ENCODE measurements at places on chromosomes 7 and 10.

- DNase-seq: no peak
Observed at GRCh38 chr7:46854958-46855473, 726.9 kb downstream of the TNS3 start.

GRCh38 chr7:27203964-27204594, 4.2 kb upstream of the HOXA13 start:
- no peak for DNase-seq

GRCh38 chr10:45249978-45250693, 65.3 kb downstream of the OR13A1 start:
- peak; percentile 91 for DNase-seq

DNA sequence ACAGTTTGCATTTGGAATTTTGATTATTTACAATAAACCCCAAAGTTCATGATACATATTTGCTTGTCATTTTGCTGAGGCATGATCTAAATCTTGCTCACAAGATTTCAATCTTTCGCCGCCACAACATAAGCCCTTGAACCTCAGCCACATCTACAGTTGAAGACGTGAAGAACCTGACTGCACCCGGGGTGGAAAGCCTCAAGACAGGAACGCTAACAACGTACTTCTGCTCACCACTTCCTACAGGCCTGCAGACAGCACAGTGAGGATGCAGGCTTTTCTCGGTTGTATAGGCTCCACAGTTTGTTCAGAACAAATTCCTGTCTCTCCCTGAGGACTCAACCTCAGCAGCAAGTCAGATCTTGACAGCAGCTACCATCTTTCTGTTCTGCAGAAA, 393.8 kb upstream of the PRKCQ start:
- no peak for DNase-seq

- no peak for DNase-seq
Observed at GRCh38 chr7:150937848-150938561, 40.1 kb downstream of the KCNH2 start.

- DNase-seq: no peak
Observed at GRCh38 chr10:115157357-115157756, 64.2 kb downstream of the ATRNL1 start.

DNA sequence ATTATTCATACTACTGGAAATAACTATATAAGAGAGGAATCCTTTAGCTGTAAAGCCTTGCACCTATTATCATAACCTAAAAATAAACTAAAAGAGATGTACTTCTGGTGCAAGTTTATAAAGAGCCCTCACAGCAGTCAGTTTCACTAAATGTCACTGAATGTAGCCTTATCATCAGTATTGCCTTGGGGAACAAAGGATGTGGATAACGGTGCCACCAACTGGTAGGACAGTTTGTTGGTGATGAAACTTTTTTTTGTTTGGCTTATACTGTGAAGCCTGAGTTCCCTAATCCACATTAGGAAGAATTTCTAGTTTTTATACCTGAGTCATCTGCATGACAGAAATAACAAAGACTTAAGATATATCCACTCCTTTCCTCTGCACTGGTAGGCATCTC, 117.9 kb upstream of the COL1A2 start:
- DNase-seq: peak; percentile 38

GRCh38 chr7:79406371-79406770, 47.1 kb downstream of the MAGI2 start:
- DNase-seq: no peak

DNA sequence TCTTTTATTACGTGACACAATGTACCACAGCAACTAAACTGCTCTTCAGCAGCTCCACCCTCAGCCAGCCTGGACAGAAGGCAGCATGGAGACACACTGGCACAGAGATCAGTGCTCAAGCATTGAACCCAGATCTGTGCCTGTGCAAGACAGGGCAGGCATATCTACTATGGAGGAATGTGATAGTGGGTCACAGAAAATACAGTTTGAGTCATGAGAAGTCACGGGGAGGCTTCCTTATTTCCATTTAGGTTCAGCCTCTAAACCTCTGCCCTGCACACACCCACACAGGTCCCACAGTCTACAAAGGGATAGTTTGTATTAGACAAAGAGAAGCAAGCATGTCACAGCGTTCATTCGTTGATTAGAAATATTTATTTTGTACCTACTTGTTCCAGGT, 187.4 kb upstream of the AGR3 start:
- DNase-seq: no peak

- peak; percentile 98 for DNase-seq
Observed at GRCh38 chr10:71835671-71836595, 15.1 kb downstream of the PSAP start.

GRCh38 chr10:36224431-36224985, 582.4 kb upstream of the FZD8 start:
- DNase-seq: no peak

- no peak for DNase-seq
Observed at GRCh38 chr7:148026713-148027112, 563.9 kb upstream of the C7orf33 start.

DNA sequence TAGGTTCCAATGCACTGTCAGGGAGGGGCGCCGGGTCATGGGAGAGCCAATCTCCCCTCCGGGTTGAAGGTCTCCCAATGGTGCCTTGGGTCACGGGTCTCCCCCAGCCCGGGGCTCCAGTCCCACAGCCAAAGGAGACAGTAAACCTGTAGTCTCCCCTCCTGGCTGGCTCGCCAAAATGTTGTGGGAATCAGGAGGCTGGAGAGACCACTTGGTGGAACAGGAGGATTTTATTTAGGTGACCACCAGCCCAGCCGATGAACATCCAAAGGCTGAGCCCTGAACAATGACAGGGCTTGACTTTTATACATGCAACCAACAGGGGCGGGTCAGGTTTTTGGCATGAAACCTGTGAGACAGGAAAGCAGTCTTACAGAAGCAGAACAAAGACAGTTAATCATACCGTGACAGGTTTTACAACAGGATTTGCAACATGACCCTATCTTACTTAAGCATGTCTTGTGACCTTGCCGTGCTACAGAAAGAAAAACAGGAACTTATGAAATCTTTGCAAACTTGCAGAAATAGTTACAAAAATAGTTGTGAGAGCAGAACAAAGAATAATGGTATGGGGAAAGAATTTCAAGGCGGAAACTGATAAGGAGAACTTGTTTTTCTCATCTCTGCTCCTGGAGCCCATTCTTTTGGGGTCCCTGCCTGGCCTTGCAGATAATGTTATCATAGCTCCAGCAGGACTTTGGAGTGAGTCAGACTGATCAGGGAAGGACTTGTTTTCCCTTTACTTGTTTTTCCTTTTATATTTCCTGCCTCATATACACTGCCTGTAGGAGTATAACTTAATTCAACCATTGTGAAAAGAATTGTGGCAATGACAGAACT, 7.1 kb downstream of the ERV3-1 start:
- DNase-seq: peak; percentile 87

DNA sequence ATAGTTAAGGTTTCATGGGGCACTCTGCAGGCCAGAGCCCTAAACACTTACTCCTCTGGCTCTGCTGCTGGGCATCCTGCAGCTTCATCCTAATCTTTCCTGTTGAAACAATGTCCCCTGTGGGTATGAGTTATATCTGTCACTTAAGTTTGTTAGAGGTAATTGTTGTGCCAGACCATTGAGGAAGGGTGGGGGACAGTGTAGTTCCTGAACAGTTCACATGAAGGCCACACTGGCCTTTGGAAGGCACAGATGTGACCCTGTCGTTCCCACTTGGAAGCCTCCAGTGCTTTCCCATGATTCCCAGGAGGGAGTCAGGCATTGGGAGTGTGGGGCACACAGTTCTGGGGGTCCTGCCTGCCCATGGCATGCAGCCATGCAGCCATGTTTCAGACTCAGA, 65.3 kb downstream of the WDFY4 start:
- no peak for DNase-seq

All from OCI-LY7 (cell line).